Stimulated activated CD8-positive, alpha-beta memory T cell treated with anti-CD3 and anti-CD28 coated beads, Interleukin-4, amount 100 ng/mL, for 24 hours (primary cell): ENCODE measurements at places on chromosomes 11 and 22.

GRCh38 chr11:116773203-116774097 lies 663 bp upstream of the BUD13 start:
- DNase-seq = no peak

GRCh38 chr11:67999704-68000103 lies 4.2 kb downstream of the UNC93B1 start:
- DNase-seq = no peak

DNA sequence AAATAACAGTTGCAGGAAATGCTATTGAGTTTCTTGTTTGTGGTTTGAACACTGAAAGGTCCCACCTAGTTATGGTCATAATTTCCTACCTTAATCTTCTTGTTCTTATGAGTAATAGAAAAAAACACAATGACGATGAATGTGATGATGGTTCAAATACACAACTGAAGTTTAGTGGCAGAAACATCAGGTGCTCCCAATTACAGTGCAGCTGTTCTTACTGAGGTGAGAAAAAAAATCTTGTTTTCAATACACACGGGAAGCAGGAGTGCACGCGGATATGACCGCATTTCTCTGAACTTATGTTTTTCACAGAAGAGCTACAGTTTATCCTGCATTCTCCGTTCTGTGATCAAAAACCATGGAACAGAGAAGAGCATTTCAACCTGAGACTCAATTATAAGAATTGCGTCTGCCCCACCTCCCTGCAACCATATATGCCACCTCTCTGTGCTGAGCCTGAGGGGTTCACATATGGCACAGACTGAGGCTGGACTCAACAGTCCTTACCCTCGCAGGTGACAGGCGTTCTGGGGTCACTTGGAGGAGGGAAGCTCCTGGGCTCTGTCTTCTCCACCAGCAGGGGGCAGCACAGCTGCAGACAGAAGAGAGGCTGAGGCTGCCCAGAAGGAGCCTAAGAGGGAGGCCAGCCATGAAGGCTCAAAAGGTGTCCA lies 99.7 kb upstream of the IGLL5 start:
- peak; percentile 51 for DNase-seq

- no peak for DNase-seq
Measured at GRCh38 chr11:83511646-83512045, 225.5 kb upstream of the CCDC90B start.

DNA sequence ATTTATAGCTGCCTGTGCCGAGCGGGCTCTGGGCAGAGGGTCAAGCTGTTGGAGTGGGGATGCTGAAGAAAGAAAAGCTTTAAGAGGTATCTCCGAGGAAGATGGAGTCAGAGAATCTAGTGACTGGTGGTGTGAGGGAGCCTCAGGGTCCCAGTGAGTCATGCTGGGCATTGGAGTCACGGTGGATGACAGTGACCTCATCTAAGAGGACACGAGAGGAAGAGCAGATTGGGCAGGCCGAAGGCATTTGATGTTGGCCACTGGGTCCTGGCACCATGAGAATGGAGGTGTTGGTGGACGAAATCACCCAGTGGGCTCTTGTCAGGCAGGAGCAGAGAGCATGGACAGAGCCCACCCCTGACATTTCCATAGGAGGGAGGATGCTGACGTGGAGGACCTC lies 68.4 kb downstream of the TBC1D22A start:
- DNase-seq = no peak

DNA sequence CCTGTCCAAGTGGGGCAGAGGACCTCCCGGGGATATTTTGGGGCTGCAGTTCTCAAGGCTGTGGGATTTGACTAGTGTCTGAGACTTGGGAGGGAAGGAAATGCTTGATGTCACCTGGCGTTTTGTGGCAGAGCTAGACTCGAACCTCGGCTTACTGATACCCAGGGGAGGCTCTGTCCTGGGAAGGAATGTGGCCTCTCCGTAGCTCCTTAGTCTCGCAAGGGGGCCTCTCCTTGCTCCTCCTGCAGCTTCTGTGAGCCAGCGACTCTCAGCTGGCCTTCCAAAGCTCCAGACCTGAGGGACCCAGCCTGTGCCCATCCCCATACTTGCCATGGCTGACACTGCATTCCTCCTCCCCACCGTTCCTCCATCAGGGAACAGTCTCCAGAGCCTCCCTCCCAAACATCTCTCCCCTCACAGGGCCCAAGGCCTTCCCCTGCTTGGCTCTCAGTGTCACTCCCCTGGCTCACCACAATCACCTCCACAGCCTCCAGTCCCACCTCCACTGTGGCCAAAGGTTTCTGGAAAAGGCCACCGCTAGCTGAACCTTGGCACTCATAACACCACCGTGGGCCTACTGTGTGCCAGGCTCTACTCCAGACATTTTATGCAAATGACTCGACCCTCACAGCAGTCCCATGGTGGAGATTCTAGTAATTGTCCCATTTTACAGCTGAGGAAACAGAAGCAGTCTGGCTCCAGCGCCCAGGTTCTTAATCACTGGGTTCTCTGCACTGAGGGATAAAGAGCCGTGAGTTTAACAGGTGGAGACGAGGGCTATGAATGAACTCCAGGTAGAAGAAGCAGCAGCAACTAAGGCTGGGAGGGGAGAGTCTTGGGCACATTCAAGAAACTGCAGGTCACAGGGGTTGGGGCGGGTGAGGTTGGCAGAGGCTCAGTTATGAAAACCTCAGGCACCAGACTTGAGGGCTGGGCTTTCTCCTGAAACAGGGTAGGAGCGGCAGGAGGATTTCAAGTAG lies 12.1 kb downstream of the P2RY2 start:
- no peak for DNase-seq

GRCh38 chr11:37560346-37560745 lies 962.3 kb upstream of the RAG2 start:
- DNase-seq = no peak

- DNase-seq = no peak
Measured at GRCh38 chr22:36184433-36185025, 17.1 kb downstream of the APOL4 start.

DNA sequence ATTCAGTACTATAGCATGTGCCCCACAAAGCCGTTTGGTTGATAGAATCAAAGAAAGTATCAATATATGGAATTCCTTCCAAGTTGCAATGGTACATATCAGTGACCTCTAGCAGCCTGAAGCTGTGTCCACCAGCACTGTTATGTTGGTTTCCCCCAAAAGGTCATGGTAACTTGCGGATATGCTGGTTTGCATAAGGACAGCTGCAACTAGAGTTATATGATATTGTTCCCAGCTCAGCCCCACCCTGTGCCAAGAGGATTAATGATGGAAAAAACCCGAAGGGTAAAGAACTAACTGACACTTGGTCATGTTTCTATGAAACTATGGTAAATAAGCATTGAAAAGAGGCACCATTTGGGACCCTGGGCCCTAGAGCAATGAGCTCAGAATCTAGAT lies 93.5 kb downstream of the PDHX start:
- no peak for DNase-seq

GRCh38 chr22:17097062-17097461 lies 12.3 kb downstream of the IL17RA start:
- DNase-seq = no peak

GRCh38 chr22:23376256-23376655 lies 195.9 kb downstream of the BCR start:
- peak; percentile 15 for DNase-seq

- DNase-seq = peak; percentile 62
Measured at GRCh38 chr22:37079668-37080171, 28.2 kb downstream of the KCTD17 start.

- DNase-seq = no peak
Measured at GRCh38 chr11:10436224-10436623, 18.8 kb upstream of the AMPD3 start.

GRCh38 chr22:47153854-47154525 lies 391.5 kb downstream of the TBC1D22A start:
- DNase-seq = no peak

DNA sequence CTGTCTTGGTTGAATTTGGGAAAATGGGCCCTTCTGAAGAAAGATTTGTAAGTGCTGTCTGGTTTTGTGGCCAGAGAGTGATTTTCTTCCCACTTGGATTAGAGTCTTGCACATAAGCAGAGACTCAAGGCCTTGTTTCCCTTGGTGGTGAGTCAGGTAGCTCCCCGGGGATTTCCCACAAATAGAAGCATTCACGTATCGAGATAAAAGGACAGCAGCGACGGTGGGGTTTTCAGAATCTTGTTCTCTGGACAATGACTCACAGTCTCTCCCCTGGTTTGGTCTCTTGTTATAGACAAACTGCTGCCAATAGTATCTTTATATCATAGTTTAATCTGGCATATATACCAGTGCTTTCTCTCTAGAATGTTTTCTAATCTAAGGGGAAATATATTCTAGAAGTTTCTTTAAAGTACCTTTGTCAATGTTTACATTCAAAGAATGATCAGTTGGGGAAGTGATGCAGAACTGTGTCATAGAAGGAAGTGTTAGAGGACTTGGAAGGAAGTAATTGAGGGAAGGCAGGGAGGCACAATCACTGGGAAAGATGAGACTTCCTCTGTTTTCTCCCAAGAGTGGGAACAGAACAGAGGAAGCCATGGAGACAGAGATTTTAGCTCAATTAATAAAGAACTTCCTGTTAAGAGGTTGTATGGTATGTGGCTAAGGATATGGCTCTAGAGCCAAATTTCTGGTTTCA lies 18.1 kb downstream of the POLA2 start:
- DNase-seq = peak; percentile 9

DNA sequence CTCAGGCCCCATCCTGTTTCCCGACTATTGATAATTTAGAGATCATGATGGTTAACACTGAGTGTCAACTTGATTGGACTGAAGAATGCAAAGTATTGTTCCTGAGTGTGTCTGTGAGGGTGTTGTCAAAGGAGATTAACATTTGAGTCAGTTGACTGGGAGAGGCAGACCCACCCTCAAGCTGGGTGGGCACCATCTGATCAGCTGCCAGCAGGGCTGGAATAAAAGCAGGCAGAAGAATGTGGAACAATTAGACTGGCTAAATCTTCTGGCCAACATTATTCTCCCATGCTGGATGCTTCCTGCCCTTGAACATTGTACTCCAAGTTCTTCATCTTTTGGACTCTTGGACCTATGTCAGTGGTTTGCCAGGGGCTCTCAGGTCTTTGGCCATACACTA lies 1170.0 kb upstream of the CNTN5 start:
- DNase-seq = no peak
